Temporal lobe (tissue), 4 donors: ENCODE measurements at places on chromosomes 5 and 9. TPM values are rescaled to one million over a fixed set of nuclear protein-coding genes. Genes with fewer than 3 reads are reported as not detected.

Gene CLINT1
- 38.1 TPM for total RNA-seq

Gene ADAMTSL1
- 15.7 TPM for total RNA-seq

Gene PCA3
- total RNA-seq, result 0.49 TPM

Gene BAAT
- total RNA-seq, result under 0.01 TPM

Gene IL7R
- 0.98 TPM for total RNA-seq

Gene SPATA31A3
- not detected for total RNA-seq

Gene CCL27
- 0.25 TPM for total RNA-seq
